Activated naive CD4-positive, alpha-beta T cell (primary cell): ENCODE measurements at places on chromosomes 7 and 10.
A peak's percentile ranks its signal among the peaks of the same experiment; 100 is the strongest.

DNA sequence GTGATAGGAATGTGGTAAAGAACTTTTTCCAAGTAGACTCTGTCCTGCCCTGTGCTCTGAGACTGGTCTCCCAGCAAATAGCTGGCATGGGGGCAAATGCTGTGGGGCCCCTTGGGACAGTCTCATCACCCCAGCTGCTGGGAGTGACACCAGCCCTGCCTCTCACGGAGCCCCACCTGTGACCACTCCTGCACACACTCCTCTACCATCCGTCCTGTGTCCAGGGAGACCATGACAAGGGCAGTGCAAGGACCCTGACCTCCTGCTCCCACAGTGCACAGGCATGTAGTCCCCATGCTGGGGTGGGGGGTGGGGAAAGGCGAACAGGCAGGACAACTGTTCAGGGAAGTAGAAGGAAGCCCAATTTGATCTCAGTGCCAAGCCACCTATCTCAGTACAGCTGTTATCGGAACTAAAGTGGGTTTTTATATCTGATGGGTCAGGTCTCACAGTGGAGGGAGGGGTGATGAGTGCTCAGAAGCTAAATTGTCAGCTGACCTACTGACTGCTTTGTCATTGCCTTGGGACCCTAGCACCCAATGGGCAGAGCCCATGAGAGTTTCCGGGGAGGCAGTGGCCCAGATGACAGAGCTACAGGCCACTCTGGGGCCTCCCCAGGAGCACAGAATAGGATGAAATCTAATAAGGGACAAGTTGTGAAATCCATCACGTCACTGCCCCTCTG is 24.5 kb downstream of the VSTM4 start:
- DNase-seq: no peak

- no peak for DNase-seq
Observed at GRCh38 chr7:22700559-22701002, 26.4 kb upstream of the IL6 start.

GRCh38 chr7:69177941-69178494 is 420.3 kb upstream of the AUTS2 start:
- no peak for DNase-seq

GRCh38 chr7:134724606-134725005 is 54.8 kb upstream of the CALD1 start:
- no peak for DNase-seq

GRCh38 chr10:10785627-10786026 is 232.0 kb upstream of the CELF2 start:
- DNase-seq: no peak

DNA sequence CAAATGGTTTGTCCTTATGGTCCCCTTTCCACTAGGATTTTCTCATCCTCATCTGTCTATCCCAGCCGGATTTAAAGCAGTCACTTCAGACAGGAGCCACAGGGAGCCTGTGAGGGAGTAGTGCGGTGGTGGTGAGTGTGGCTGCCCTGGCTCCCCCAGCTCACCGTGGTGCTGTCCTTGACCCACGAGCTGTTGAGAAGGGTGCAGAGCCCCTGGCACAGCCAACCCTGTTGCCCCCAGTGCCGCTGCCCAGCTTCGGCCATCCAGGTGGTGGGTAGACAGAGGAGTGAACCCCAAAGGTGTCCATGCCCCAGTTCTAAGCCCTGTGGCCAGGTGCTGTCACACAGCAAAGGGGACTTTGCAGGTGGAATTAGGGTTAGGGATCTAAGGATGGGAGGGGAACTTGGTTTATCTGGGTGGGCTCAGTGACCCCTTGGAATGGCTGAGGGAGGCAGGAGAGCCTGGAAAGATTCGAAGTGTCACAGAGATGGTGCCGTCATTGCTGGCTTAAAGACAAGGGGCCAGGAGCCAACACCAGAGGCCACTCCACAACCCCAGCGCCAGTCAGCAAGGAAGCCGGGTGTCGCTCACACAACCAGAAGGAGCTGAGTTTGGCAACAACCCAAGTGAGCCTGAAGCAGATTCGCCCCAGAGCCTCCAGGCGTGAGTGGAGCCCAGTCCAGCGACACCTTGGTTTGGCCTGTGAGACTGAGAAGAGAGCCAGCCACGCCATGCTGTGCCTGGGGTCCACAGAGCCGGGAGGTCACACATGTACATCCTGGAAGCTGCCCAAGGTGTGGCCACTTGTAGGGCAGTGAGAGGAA is 142.4 kb downstream of the ADCY1 start:
- no peak for DNase-seq

DNA sequence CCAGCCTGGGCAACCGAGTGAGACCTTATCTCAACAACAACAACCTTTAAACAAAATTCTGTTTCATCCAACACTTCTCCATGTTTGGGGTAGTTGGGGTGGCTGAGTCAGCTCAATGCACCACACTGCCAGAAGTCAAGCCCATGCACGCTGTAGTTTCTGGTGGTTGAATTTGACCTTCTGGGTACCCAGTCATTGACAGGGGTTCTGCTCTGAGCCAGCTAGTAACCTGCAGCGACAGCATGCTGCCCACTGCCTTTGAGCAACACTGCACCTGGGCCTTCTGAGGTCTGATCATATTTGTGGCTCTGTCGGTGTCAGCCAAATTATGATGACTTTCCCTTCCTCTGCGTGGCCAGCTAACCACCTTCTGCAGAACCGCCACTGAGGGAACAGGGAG is 84.6 kb upstream of the ZNF438 start:
- no peak for DNase-seq

GRCh38 chr10:114694062-114694461 is 36.0 kb upstream of the ABLIM1 start:
- no peak for DNase-seq

DNA sequence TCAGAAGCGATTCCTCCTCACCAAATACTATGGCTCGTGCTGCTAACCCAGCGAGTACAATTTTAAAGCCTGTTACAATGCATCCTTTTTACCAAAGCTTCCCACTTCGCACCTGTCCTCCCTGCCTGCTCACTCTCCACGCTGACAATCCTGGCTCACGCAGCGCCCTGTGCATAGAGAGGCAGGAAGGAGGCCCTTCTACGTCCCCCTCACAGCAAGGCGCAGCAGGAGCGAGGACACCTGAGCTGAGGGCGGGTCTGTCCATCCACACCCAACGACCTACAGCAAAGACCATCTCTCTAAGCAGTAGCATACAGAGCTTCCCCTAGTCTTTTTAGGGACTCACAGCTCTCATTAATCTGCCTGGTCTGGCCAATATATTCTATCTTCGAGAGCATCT is 46.0 kb downstream of the MKI67 start:
- DNase-seq: no peak

- DNase-seq: no peak
Observed at GRCh38 chr7:151366880-151367222, 25.2 kb downstream of the NUB1 start.

- DNase-seq: no peak
Observed at GRCh38 chr10:133088179-133088955, 643 bp downstream of the ADGRA1 start.

DNA sequence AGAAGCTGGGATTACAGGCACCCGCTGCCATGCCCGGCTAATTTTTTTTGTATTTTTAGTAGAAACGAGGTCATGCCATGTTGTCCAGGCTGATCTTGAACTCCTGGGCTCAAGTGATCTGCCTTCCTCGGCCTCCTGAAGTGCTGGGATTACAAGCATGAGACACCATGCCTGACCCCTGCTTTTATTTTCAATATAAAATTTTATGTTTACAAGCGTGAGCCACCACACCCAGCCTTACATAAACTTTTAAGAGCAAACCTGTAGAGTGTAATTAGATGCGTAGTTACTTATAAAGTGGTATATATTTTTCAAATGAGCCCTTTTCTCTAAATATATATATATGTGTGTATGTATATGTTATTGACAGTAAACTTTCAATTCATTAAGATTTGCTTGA is 8.7 kb downstream of the CNNM2 start:
- DNase-seq: no peak

DNA sequence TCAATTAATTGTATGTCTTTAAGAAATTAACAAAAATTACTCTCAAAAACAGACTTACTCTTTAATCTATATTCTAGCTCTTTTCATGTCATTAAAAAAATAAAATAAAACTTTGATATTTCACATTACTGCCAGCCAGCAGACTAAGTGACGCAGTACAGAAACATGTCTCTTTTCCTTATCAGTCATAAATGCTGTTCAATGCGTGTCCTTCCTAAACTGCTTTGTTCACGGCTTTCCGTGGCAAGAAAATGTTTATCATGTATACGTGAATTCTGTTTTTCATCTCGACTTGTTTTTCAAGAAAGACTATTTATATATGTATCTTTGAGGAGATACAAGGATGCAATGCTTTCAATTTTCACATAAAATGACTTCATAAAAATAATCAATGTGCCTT is 182.4 kb downstream of the DOCK4 start:
- no peak for DNase-seq

GRCh38 chr7:105189859-105190492 is 176.0 kb downstream of the KMT2E start:
- DNase-seq: no peak

- DNase-seq: no peak
Observed at GRCh38 chr7:100878013-100878412, 3.1 kb downstream of the SRRT start.

DNA sequence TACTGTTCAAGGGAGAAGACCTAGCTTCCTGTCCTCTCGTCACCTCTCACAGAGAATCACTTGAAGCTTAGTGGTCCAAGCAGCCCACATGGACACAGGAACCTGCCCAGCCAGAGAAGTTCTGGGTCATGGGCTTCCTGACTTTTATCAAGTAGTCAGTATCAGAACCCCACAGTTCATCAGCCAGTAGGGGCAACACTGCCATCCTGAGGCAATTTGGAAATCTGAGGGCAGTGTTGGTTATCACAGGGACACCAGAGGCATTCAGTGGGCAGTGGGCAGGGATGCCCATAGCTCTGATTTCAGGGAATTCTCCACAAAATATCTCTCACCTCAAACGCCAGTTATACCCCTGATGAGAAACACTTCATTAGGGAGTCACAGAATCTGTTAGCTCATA is 22.5 kb upstream of the MGAM2 start:
- no peak for DNase-seq

- no peak for DNase-seq
Observed at GRCh38 chr7:744854-745430, 17.9 kb upstream of the PRKAR1B start.

DNA sequence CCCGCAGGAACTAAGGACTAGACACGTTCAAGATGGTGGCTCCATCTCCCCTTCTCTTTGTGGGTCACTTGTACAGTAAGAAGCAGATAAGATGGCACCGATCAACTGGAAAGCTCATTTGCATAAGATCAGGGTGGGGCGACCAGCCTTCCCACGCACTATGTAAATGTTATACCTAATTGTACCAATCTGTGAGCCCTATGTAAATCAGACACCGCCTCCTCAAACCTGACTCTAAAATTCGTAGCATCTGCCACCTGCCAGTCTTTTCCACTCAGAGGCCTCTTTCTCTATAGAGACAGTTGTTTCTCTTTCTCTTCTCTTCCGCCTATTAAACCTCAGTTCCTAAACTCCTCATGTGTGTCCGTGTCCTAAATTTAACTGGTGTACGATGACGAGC is 324.5 kb downstream of the PHF14 start:
- no peak for DNase-seq

- DNase-seq: no peak
Observed at GRCh38 chr7:155062411-155062810, 7.7 kb upstream of the HTR5A start.

DNA sequence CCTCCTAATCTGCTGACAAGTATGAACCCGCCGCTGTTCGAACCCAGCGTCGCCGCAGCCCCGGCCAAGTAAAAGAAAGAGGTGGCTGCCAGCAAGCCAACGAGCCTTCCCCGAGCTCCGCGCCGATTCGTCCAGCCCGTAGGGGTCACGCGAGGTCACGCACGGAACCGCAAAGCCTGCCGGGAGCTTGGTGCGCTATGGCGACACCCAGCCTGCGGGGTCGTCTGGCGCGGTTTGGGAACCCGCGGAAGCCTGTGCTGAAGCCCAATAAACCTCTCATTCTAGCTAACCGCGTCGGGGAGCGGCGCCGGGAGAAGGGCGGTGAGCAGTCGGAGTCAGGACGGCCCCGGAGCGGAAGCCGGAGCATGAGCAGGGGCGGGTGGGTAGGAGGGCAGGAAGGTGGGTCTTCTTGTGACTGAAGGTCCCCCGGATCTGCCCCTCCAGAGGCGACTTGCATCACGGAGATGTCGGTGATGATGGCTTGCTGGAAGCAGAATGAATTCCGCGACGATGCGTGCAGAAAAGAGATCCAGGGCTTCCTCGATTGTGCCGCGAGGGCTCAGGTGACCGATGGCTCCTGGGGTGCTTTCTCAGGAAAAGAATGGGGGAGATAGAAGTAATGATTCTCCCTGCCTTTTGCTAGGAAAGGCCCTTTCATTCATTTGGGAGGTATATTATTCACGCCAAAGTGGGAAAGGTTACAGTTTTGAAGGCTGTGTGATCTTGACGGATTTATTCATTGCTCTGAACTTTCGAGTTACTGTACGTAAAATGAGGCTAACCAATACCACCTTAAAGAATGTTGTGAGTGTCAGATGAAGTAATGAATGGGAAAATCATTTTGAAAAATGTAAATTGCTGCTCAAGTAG is at the start of gene CHCHD1:
Gene CHCHD1 (plus strand): TSS at position 170 of the 870 bp plus-strand sequence. CDS start 28 bp downstream, at position 198.
- peak; percentile 74 for DNase-seq

- no peak for DNase-seq
Observed at GRCh38 chr7:36280840-36281812, 108.5 kb upstream of the ANLN start.

DNA sequence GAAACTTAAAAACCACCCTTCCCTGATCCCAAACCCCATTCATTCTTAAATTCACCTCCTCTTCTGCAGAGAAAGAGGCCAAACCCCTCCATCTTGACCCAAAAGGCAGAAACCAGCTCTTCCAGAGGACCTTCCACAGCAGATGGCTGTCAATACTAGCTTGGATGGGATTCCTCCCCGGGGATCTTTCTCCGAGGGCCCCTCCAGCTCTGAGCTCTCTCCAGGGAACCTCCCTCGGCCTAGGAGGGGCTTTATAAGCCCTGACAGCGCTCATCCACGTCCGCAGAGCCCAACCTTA is 5.4 kb downstream of the TNRC18 start:
- no peak for DNase-seq

DNA sequence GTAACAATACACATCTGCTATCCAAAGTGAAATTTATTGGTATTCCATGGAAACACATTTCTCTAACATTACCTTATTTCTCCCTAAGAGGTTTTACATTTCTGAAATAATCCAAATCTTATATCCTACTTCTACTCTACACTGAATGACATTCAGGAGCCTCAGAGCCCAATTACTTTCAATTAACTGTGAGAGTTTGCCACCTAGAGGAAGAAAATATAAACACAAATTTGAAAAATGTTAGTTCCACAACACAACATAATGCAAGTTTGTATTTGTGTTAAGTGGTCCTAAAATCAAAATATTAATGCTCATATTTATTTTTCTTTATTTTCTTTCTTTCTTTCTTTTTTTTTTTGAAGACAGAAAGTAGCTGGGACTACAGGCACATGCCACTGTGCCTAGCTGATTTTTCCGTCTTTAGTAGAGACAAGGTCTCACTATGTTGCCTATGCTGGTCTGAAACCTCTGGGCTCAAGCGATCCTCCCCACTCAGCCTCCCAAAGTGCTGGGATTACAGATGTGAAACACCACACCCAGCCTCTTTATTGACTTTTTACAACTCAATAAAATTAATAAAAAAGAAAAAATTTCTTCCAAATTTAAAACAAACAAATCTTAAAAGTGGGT is 46.0 kb downstream of the ATAD1 start:
- no peak for DNase-seq

- DNase-seq: no peak
Observed at GRCh38 chr7:23712368-23713284, 2.6 kb downstream of the STK31 start.

- DNase-seq: no peak
Observed at GRCh38 chr10:130418731-130419130, 282.5 kb downstream of the GLRX3 start.

- DNase-seq: no peak
Observed at GRCh38 chr10:126463286-126463685, 75.0 kb upstream of the ADAM12 start.

- no peak for DNase-seq
Observed at GRCh38 chr7:49403844-49404243, 369.6 kb upstream of the VWC2 start.
